ENCODE measurements at places on chromosomes 5 and 9.

- no peak for DNase-seq
Measured at GRCh38 chr5:76408104-76408654, 5.1 kb downstream of the IQGAP2 start.

DNA sequence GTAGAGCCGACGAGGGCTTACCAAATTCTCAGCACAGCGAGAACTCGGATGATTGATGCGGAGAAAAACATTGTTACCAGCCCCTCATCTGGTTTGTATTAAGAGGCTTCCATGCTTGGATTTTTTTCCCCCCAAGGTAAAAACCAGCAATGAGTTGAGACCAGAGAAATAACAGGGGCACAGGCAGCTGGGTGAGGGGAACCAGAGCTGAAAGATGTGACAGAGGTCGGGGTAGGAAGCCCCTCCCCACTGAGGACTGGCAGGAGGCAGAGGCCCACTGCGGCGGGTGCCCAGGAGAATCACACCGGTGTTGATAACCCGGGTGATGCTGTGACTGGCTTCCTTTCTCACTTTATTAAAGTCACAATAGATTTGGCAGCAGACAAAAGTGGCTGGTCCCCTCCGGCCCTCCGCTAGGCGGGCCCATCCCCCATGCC is 116.5 kb upstream of the PHYKPL start:
- DNase-seq, result no peak

GRCh38 chr9:136080716-136081112 is 14.4 kb downstream of the NACC2 start:
- no peak for DNase-seq

DNA sequence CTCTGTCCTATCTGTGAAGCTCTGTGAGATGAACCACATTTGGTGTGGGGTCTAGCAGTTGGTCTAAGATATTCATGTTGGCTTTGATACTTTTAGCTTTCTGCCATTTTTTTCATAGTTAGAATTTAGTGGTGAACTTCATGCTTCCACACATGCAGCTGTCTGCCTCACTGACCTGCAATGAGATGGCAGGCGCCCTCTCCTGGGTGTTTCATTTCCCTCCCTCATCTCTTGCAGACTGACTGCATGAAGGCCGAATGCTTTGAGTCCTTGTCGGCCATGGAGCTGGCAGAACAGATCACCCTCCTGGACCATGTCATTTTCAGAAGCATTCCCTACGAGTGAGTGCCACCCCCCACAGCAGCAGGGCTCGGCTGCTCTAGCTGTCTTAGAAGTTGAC is 26.1 kb upstream of the CKMT2 start:
- peak; percentile 55 for DNase-seq

- peak; percentile 68 for DNase-seq
Measured at GRCh38 chr9:88816141-88816540, 175.1 kb upstream of the S1PR3 start.

- DNase-seq, result peak; percentile 87
Measured at GRCh38 chr5:5497152-5497788, 74.8 kb downstream of the ICE1 start.

GRCh38 chr5:141717043-141717442 is 35.0 kb upstream of the ARAP3 start:
- no peak for DNase-seq

DNA sequence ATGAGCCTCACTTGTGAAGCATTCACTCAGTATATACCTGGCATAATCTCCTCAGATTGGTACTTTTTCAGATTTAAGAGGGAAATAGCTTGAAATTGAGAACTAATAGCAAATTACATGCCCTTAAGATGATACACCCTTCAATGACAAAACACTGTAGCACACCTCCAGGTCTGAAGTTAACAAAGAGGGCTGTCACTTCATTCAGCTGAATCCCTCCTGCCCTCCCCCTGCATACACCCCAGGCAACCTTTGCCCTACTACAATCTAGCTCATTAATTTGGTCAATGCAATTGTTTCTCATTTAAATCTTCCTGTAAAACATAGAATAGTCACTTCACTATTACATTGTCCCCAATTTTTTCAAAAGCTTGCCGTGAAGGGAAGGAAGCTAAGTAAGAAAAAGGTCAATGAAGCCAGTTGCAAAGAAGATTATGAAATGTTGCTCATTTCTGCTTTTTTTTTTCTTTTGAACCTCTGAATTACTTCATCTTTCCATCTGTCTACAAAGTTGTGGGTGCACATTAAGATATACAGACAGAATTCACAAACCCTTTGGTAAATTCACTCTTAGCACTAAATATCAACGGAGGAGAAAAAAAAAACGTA is 294.8 kb upstream of the PTGER4 start:
- no peak for DNase-seq

DNA sequence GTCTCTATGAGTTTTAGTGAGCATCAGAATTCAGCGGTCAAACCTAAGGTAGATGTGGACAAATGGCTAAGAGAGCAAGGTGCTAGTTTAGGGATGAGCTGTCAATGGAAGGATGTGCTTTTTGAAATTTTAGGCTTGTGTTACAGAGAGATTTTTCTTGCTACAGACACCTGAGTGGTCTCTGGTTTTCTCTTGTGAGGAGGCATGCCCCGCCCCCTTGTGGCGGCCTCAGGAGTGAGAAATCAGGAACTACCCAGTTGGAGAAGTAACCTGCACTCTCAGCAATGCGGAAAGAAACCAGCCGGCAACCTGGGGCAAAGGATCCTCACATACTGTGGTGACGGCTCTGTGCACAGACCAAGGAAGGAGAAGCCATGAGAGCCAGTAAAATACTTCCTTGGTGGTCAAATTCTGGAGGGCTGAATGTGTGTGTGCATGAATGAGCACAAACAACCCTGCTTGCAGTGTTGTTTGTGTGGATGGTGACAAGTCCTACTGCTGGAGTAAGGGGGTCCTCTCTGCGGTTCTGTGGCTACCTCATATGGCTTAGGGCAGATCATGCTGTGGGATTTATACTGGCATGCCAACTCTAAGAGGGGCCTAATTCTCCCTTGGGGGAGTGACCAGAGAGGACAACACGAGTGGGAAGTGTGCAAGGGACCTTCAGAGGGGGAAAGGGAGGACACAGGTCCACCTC is 16.7 kb upstream of the HSD17B4 start:
- peak; percentile 79 for DNase-seq

GRCh38 chr9:3256571-3257330 is 269.1 kb downstream of the RFX3 start:
- DNase-seq, result no peak

- DNase-seq, result no peak
Measured at GRCh38 chr5:64587370-64587769, 81.6 kb downstream of the RGS7BP start.

GRCh38 chr5:107408564-107408963 is 262.2 kb downstream of the EFNA5 start:
- DNase-seq, result peak; percentile 30

GRCh38 chr9:136353757-136354488 is 9.6 kb downstream of the DNLZ start:
- no peak for DNase-seq

All from choroid plexus epithelial cell (primary cell).